ENCODE measurements at places on chromosomes 3 and 15.

- DNase-seq = no peak
These were observed 345.1 kb downstream of the MFSD1 start for GRCh38 chr3:159146856-159147435.

- DNase-seq = no peak
These were observed 257.5 kb upstream of the LRTM1 start for GRCh38 chr3:55185380-55185779.

GRCh38 chr3:69306239-69307185 is 79.4 kb downstream of the FRMD4B start:
- DNase-seq = peak; percentile 74

DNA sequence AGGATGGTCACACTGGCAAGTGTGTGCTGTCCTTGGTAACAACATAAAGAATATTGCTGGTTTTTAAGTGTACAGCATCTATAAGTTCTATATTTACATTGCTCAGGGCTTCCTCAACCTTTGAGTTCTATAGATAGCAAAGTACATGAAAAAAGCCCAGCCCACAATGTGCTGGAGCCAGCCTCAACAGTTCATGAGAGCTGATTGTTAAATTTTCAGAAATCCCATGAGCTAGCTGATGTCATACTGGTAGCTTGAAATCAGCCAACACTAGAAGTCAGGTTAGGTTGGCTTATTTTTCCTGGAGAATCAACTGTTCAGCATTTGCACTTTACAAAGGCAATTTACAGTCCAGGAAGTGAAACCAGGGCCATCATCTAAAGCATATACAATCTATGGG is 102.8 kb downstream of the STRIT1 start:
- no peak for DNase-seq

- no peak for DNase-seq
These were observed 5.0 kb downstream of the NAA50 start for GRCh38 chr3:113741086-113741485.

GRCh38 chr3:162641317-162641716 is 1144.7 kb downstream of the OTOL1 start:
- DNase-seq = no peak

GRCh38 chr3:138338811-138339210 is 9.2 kb upstream of the NME9 start:
- no peak for DNase-seq

DNA sequence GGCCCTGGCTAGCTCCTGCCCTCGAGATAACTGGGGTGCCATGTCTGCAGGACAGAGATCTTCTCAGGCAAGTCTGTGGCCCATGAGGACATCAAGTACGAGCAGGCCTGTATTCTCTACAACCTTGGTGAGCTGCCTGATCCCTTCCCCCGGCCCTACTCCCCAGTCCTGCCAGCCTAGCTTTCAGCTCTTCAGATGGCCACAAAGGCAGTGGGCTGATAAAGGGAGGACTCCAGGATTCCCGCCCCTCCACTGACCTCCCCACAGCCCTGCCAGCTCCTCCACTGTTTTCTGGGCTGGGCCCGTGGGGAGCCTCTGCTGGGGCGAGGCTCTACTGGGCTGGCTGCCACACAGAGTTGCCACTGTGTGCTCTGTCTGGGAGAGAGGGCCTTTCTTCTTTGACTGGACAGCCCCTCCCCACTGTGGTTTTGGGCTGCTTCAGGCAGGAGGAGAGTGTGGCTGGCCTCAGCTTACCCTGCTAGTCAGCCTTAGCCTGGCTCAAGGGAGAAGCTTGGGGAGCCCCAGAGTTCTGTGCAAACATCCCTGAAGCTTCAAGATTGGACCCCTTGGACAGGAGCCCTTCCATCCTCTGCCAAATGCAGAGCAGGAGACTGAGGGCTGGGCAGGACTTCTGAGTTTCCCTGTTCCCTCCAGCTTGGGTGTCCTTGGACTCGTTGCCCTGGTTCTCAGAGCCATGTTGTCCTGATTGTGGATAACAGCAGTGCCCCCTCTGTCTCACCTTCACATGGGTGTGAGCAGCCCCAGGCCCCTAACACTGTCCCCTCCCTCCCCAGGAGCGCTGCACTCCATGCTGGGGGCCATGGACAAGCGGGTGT is 24.4 kb downstream of the PTPN23 start:
- no peak for DNase-seq

- no peak for DNase-seq
These were observed 54.8 kb downstream of the ATP13A4 start for GRCh38 chr3:193499801-193500485.

GRCh38 chr15:67087507-67088172 is 22.2 kb downstream of the SMAD3 start:
- no peak for DNase-seq

DNA sequence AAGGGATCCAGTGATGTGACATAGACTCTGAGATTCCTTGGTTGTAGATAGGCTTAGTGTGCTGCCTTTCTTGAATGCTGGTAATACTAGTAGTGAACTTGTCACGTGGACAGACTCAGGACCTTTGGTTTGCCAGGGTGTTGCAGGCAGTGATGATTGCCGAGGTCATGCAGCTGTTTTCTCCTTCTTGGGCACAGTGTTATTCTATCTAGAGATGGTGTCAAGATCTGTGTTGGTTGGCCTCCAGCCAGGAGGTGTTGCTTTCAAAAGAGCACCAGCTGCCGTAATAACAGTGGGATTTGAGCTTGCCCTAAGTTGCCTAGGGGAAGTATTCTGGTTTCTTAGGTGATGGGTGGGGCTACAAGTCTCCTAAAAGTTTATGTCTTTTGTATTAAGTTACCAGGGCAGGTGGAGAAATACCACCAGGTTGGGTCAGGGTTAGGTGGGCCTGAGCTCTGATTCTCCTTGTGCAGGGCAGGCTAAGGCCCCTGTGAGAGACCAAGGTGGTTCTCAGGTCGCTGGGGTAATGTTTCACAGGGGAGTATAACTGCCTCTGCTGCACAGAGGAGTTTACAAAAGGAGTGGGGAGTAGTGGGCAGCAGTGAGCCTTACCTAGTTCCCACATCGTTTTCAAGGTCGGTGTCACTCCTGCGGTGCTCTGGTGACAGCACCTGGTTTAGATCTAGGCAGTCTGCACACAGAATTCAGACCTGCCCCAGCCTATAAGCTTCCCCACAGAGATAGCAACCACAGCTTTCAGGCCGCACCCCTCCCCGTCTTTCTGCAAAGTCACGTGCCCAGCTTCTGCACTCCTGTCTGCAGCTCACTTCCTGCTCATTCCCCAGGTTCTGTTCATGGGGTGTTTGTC is 350.3 kb downstream of the DOCK3 start:
- peak; percentile 65 for DNase-seq

DNA sequence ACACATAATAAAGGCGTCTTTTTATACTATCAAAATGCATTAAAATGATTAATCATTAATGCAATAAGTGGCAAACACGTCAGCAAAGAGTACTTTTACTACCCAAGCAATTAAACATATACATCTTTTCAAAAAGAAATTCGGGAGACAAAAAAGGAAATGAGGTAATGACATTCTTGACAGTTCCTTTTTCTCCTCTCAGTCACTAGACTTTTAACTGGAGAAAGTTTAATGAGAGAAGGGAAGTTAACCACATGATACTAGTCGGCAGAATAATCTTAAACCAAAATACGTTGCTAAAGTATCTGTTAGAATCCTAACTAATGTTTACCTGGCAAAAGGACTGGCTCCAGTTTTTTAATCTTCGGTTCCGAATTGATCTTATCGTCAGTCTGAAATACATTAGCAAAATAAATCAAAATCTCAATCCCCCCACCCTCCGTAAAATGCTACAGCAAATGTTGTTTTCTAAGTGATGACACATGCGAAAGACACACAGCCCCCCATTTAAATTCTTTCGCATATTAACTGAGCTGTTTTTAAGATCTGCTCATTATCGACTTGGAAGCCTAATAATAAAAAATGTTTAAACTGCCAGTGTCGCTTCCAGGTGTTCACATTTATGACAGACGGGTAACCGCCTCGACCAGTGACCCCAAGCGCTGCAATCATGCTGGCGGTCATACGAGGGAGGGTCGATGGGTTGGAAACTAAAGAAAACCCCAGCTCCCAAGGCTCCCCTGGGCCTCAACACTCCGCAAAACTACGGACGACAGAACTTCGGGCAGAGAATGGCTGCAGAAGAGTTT is 778 bp downstream of the MTMR10 start:
- peak; percentile 5 for DNase-seq

DNA sequence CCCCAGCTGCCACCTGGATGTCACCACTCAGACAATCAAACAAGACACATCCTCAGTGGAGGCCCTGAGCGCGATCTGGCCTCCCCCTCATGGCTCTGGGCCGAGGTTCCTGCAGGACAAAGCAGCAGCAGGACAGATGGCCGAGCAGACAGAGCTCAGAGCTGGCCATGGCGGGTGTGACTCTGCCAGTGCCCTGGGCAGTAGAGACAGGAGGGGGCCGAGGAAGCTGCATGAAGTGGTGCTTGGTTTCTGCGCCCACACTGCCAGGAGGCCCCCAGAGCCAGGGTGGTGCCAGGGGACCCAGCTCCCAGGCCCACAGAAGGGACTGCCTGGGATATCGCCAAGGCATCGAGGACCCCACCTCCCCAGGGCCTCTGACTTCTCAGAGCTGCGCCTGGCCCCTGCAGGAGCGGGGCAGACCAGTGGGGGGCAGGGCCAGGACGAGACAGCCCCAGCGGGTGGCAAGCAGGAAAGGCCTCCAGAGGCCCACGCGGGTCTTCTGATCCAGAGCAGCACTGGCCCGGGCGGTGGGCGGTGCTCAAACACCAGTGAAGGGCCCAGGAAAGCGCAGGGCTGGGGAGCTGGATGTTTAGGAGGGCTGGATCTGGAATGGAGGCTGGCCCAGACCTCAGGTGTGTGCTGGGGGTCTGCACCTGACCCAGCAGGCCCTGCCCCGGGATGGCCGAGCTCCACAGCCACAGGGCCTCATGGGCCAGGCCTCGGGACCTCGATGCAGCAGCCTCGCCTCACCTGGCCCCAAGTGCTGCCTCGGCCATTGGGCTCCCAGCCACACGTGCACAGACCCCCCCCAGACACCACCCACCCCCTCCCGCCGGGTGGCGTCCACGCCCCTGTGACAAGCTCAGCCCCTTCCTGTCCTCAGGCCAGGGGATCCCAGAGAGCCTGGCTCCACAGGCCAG is 76.0 kb downstream of the GOLGA8G start:
- peak; percentile 1 for DNase-seq

DNA sequence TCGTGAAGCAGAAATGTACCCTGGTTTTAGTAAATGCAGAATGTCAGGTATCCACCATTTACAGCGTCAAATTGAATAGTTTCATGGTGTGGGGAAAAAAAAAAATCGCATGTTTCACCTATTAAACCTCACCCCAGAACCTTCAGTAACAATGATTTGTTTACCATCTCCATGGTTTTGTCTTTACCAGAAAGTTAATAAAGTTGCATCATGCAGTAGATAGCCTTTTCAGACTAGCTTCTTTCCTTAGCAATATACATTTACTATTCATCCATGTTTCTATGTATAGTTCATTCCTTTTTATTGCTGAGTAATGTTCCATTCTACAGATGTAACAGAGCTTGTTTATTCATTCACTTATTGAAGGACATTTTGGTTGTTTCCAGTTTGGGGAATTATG is 1066.1 kb downstream of the FHIT start:
- DNase-seq = no peak

GRCh38 chr3:147773116-147773630 is 364.0 kb downstream of the ZIC1 start:
- DNase-seq = no peak

- DNase-seq = no peak
These were observed 441.9 kb downstream of the PLOD2 start for GRCh38 chr3:145719114-145719513.

DNA sequence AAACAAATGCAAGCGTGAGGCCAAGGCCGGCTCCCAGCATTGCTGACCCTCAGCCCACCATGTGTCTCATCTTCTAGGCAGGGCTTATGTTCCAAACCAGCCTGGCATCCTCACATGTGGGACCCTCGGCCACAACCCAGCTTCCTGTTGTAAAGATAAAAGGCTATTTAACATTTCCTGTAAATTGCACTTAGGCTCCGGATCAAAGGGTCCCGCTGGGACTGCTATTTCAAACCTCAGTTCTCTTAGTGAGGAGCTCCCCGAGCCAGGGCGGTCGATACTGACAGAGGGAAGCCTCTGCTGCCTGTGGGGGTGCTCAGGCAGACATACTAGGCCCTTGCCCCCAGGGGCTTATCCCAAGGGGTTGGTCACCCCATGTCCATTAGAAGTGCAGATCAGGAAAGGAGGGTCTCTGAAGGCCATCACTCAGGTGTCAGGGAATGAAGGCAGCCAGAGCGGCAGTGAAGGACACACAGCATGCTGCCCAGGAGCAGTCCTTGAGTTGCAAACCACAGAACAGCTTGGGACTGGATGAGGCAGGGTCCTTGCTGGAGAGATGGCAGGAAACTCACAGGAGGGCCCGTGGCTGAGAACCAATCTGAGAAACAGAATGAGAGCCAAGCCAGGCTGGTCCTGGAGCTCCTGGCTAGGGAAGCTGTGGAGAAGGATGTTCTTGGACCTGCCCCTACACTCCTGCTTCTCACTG is 239.9 kb downstream of the TLE3 start:
- DNase-seq = no peak

DNA sequence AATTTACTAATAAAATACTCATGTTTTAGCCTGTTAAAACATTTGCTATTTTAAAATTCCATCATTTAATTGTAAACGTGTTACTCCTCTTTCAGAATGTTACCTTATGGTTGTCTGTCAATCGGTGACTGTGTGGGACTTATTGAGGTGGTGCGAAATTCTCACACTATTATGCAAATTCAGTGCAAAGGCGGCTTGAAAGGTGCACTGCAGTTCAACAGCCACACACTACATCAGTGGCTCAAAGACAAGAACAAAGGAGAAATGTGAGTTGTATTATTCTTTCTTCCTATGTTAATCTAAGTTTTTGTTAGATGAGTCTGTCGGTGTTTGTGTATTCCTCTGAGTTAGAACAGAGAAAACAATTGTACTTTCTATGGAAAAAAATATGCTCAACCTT is 21.7 kb downstream of the KCNMB3 start:
- no peak for DNase-seq

- DNase-seq = no peak
These were observed 101.5 kb downstream of the ROBO2 start for GRCh38 chr3:77141423-77141822.

GRCh38 chr3:183428447-183429211 is at the start of gene MCF2L2:
TSS of gene MCF2L2 (minus strand) at chr3:183428619. CDS start at chr3:183427977, 642 bp downstream.
- DNase-seq = peak; percentile 82

DNA sequence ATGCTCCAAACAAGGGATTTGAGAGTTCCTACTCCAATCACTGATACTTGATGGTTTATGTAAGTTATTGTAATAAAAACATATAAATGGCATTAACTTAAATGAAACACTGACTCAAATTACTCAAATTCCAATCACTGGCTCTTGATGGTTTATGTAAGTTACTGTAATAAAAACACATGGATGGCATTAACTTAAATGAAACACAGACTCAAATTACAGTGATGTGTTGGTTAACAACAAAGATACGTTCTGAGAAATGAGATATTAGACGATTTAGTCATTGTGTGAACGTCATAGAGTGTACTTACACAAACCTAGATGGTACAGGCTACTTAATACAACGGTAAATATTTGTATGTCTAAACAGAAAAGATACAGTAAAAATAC is 6.6 kb downstream of the MOBP start:
- DNase-seq = no peak

GRCh38 chr3:36957862-36958686 is 13.2 kb upstream of the TRANK1 start:
- DNase-seq = no peak

GRCh38 chr3:157082305-157082982 is 77.5 kb downstream of the CCNL1 start:
- no peak for DNase-seq

All from stimulated activated CD4-positive, alpha-beta T cell treated with anti-CD3 and anti-CD28 coated beads, Interleukin-1b, Interleukin-23, amount 100 ng/mL, for 48 hours (primary cell).